GM04503 (cell line): ENCODE measurements at places on chromosomes 5 and 9.
A peak's percentile ranks its signal among the peaks of the same experiment; 100 is the strongest.

GRCh38 chr5:14598225-14598624 is 16.6 kb downstream of the OTULINL start:
- DNase-seq: no peak

DNA sequence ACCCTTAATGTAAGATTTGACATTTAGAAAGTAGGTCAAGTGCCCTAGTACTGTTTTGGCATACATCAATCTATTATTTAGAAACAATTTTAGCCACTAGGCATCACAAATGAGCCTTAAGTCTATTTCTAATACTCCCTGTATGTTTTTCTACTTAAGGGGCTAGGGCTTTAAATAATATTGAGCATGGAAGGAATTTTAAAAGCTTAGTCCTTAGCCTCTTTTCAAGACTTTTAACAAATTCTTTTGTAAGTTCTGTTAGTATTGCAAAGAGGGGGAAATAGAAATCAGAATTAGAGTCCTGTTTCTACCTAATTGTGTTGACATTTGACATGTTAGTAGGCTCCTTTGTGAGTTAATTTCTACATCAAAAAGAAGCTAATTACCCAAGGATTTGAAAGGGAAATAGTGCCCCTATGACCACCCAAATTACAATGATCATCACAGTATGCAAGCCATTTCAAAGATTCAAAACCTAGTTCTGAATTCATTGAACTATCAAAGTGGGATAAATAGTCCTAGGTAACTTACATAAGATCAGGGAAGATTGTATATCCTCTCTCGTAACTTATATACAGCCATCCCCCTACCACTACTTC is 647.8 kb upstream of the ACO1 start:
- no peak for DNase-seq

DNA sequence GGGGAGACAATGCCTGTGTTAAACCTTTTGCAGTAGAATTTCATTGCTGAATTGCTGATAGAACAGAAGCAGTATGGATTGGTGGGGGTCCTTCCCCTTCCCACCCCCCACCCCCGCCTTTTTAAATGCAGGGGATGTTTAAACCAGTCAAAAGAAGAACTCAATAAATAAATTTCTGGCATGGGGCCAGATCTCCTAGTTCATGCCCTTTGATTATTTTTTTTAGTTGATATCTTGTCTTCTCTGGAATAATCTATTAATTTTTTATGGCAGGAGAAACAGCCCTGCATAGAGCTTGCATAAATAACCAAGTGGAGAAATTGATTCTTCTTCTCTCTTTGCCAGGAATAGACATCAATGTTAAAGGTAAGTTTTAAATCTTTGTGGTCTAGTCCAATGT is 72.8 kb downstream of the SLF1 start:
- DNase-seq: no peak

GRCh38 chr5:135444360-135444759 is 2.8 kb downstream of the DCANP1 start:
- no peak for DNase-seq

- DNase-seq: no peak
Measured at GRCh38 chr5:171945066-171945465, 61.4 kb downstream of the FBXW11 start.

- DNase-seq: no peak
Measured at GRCh38 chr9:121784731-121785411, 133.4 kb downstream of the DAB2IP start.

GRCh38 chr9:77028478-77028877 is 9.0 kb downstream of the FOXB2 start:
- DNase-seq: no peak

GRCh38 chr5:121121786-121122185 is 657.7 kb downstream of the PRR16 start:
- no peak for DNase-seq

GRCh38 chr9:72951520-72952380 is 1.1 kb downstream of the ALDH1A1 start:
- no peak for DNase-seq

GRCh38 chr5:66344544-66344943 is 200.4 kb downstream of the SREK1 start:
- DNase-seq: no peak

- DNase-seq: no peak
Measured at GRCh38 chr9:91834740-91835139, 115.3 kb downstream of the ROR2 start.

- DNase-seq: peak; percentile 58
Measured at GRCh38 chr5:34789021-34789531, 49.9 kb upstream of the TTC23L start.

DNA sequence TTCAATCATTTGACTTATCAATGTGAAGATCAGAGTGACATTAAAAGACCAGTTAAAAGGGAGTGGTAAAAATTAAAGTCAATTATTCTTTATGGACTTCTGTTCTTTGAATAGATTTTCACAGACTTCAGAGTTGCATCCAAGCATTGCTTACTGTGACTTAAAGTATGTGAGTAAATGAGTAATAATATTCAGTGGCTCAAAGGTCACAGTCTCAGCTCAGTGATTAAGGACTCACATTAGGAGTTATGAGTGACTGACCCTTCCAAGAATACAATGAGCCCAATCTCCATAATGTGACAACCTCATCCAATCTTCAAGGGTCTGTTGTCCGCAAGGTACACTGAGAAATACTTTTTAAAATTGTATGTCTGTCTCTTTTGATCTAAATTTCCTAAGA is 811.2 kb downstream of the BRINP1 start:
- DNase-seq: no peak

GRCh38 chr9:90815183-90815943 is 13.7 kb downstream of the SYK start:
- no peak for DNase-seq

- no peak for DNase-seq
Measured at GRCh38 chr5:22521521-22521920, 331.6 kb downstream of the CDH12 start.

DNA sequence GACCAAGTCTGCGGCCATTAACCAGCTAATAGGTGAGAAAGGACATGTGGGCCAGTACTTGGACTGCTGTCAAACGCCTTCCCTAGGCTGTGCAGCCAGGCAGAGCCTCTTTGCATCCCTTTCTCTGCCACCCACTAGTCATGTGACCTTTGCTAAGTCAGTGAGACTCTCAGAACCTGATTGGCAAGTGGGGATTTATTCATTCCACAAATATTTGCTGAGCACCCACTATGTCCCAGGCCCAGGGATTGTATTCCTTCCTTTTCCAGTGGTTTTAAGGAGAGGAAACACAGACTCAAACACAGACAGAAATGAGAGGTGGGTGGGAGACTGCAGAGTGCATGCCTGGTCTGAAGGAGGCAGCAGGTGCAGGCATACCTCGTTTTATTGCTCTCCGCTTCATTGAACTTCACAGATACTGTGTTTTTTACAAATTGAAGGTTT is 71.6 kb upstream of the GALNT10 start:
- no peak for DNase-seq

DNA sequence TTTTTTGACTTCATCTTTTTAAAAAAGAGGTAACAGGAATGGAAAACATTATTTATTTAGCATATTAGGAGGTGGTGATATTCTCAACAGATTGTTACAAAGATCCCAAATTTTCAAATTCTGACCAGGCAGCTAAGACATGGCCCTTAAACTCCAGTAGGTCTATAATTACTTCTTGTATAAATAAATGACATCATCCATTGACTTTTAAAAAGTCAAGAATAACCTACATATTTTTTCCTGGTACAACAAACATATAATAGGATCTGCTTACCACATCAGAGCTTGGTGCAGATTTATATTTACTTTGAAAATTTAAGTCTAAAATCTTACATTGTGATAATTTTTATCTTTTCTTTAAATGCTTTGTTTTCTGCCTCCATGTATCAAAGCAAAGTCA is 92.2 kb upstream of the TRPM3 start:
- no peak for DNase-seq

- DNase-seq: no peak
Measured at GRCh38 chr5:32842813-32843530, 131.9 kb downstream of the NPR3 start.

- DNase-seq: no peak
Measured at GRCh38 chr5:77844373-77844622, 68.2 kb upstream of the TBCA start.

DNA sequence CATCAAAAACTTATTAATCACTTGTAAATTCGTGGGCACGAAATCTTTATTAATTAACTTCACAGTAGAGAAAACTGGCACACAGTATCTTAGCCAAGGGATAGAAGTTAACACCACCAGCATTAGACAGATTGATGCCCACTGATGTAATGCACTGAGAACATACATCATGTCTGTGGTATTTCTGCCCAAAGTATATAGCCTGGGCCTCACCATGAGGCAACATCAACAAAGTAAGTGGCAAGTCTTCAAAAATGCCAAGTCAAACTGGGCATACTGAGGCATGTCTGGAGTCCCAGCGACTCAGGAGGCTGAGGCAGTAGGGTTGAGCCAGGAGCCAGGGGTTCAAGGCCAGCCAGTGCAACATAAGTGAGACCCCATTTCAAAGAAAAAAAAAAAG is 79.5 kb downstream of the GLIS3 start:
- no peak for DNase-seq

DNA sequence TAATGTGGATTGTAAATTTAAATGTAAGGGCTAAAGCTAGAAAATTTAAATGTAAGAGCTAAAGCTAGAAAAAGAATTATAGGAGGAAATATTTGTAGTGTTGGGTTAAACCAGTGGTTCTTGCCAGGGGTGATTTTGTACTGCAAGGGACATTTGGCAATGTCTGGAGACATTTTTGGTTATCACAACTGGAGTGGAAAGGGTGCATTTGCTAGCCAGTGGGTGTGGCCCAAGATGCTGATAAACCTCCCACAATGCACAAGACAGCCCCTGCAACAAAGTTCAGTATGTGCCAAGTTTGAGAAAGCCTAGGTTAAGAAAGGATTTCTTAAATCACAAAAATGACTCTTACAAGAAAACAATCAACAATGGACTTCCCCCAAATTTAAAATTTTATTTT is 31.6 kb upstream of the ELL2 start:
- no peak for DNase-seq

DNA sequence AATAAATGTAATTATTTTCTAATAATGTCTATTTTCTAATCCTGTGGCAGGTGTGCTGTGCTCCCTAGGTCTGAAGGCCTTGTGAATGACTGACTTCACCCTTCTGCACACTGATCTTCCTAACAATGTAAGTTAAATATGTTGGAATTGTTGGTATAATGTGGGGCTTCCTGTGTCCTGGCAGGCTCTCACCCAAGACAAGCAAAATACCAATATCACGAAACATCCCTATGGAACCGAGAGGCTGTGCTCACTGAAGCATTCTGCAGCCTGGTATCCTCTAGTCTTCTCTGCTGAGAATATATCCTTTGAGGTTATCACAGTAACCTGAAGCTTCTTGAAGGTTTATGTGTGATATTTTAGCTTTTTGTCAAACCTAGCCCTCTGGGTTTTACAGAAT is 159.4 kb downstream of the GABRB2 start:
- DNase-seq: no peak

DNA sequence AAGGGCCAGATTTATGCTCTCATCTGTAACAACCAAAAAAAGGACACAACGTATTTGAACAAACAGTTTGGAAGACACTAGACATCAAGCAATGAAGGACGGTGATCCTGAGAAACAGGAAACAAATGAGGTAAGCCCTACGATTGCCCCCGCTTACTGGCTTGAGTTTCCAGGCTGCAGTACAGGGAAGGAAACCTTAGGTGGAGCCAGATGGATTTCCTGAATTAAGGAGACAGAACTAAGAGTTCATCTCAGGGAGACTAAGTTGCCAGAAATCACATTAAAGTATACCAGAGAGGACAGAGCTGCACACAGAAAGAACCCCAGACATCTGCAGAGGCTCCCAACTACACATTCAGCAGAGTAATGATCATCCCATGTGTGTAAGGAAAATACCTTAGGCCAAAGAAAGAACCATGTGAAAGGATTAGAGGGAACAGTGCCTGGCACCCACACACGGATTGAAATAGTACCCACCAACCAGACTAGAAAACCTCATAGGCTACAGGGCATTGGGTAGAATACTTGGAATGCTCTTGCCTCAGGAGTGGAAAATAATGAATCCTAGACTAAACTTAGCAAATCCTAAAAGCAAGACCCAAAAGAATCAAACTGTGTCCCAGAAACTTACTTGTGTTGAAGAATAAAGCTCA is 99.3 kb upstream of the NIPBL start:
- DNase-seq: no peak

- peak; percentile 95 for DNase-seq
Measured at GRCh38 chr9:91150998-91151717, 210.6 kb downstream of the AUH start.

- no peak for DNase-seq
Measured at GRCh38 chr5:169702693-169703481, 65.8 kb downstream of the DOCK2 start.

- peak; percentile 96 for DNase-seq
Measured at GRCh38 chr5:78594610-78595457, 53.7 kb downstream of the LHFPL2 start.

DNA sequence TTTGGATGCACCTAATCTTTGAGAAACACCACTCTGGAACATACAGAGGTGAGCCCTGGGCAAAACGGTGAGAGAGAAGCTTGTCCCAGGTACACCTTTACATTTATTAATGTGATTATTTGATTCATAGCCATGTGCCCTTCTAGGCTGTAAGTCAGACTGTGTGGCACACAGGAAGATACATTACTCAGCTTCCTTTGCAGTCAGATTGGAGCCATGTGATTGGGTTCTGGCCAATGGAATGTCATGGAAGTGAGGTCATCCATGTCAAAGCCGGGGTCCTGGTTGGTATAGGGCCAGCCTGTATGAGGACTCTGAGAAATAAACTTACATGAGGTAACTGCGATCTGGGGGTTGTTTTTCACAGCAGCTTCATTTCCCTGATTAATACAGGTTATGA is 106.8 kb upstream of the CD180 start:
- DNase-seq: no peak

- no peak for DNase-seq
Measured at GRCh38 chr9:95433096-95433819, 83.5 kb downstream of the PTCH1 start.

- DNase-seq: no peak
Measured at GRCh38 chr5:128472036-128472435, 66.0 kb downstream of the FBN2 start.

- no peak for DNase-seq
Measured at GRCh38 chr9:135559606-135560005, 1.9 kb upstream of the PAEP start.

GRCh38 chr5:147901599-147902039 is 4.7 kb downstream of the C5orf46 start:
- DNase-seq: no peak

- DNase-seq: no peak
Measured at GRCh38 chr9:33907347-33907746, 90.4 kb downstream of the UBE2R2 start.

GRCh38 chr5:22719842-22720241 is 133.3 kb downstream of the CDH12 start:
- no peak for DNase-seq

DNA sequence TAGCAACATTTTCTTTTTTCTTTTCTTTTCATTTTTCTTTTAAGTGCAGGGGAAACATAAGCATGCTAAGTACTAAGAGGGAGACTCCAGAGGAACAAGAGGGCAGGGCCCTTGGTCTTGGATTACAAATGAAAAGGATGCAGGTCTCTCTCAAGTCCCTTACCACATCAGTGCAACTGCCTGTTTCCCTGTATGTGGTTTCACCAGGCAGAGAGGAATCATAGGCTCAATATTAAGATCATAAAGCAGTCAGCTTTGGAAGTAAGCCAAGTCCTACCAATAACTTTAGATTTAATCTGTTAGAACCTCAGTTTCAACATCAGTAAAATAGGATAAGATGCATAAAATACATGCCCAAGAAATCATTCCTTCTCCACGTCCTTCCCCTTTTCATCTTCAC is 422.7 kb upstream of the PAPPA start:
- no peak for DNase-seq
